ENCODE measurements at places on chromosomes 5 and 9.

DNA sequence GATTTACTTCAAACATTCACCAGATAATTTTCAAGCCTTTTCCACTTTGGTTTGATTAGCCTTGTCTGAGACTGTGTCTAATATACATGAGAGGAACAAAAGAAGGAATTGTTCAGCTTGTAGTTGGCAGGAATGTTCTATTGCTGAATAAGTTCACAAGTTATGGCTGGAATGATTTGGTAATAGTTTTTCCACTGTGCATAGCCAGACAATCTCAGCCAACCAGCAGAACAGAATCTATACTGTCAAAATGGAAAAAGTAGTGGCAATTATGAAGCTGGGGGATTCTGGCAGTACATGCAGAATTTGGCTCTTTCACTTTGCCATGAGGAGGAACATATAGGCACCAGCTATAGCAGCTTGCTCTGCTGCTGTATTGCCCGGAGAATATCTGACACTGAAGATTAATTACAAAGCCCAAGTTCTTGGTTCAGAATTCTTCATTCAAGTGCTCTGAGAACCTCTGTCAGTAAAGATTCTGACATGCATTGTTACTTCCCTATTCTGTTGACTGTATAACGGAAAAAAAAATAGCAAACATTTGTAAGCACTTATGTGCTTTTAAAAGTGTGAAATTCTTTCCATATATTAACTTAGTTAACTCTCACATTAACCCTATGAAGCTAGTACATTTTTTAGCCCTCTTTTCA, 150.6 kb downstream of the PRR16 start:
- peak; percentile 67 for DNase-seq

DNA sequence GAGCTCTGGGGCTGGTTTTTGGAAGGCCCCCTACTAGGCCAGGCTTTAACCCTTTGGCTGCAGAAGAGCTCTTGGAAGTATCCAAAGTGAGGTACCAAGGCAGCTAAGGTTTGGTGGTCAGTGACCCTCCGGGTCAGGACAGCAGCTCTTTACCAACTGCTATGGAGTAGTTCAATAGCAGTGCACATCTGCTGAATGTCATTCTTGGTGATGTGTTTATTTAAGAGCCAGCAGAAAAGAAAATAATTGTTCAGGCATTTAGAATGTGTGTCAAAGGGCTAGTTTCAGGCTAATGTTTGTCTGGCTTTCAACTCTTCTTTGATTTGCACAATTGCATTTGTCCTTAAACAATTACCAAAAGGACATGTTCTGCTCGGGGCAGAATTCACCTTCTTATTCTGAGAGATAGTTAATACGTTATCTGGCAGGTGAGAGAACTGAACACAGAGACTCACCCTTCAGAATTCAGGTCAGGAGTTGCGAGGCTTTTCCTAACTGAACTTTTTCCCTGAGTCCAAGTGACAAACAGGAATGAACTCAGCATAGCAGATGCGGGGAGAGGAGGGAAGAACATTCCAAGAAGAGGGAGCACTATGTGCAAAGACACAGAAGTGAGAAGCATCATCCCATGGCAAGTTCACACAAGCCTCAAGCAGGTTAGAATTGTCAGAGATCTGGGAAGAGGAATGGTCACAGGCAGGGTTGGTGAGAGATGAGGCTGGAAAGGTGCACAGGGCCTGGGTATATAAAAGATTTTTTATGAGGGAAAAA, 556.7 kb upstream of the TLE4 start:
- DNase-seq = peak; percentile 69

DNA sequence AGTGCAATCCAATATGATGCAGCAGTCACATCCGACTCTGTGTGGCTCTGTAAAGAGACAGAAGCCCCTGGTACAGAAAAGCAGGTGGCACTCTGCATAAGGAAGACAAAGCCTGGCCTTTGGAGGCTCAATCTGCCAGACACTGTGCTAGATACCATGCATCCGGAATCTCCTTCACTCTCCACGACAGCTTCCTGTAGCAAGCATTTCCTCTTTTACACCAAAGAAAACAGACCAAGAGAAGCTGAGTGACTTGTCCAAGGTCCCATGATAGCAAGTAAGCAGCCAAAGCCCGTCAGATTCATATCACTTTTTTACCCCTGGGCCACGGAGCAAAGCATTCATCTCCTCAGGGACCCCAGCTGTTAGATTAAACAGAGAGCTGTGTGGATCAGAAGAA, 64.2 kb upstream of the SMIM23 start:
- DNase-seq = no peak

- no peak for DNase-seq
Measured at GRCh38 chr9:36036253-36036779, 397 bp upstream of the RECK start.

- DNase-seq = no peak
Measured at GRCh38 chr5:310516-310915, 11.0 kb upstream of the AHRR start.

- peak; percentile 4 for DNase-seq
Measured at GRCh38 chr5:89929834-89930233, 479.7 kb downstream of the CETN3 start.

DNA sequence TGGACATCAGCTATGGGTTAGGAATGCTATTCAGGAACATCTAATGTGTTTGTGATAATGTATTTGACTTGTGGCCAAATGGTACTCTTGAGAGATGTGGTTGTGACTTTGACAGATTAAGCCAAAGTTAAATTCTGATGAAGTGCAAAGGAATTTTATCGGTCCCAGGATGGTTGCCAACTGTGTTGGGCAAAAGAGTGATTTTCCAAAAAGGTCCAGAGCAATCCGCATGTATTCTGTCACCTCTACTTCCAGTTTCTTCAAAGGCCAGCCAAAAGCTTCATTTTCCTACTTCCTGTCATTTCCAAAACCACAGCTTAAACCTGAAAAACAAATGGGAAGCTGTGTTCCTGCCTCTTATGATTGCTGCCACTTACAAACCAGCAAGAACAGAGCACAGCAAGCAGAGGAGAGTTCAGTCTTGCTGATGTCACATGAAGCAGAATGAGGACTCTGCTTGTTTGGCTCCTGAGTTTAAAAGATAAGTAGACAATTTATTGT, 59.8 kb downstream of the MARCHF3 start:
- peak; percentile 31 for DNase-seq

- no peak for DNase-seq
Measured at GRCh38 chr5:25020454-25020853, 375.7 kb upstream of the CDH10 start.

- peak; percentile 19 for DNase-seq
Measured at GRCh38 chr9:98523231-98523901, 185.4 kb downstream of the GABBR2 start.

- no peak for DNase-seq
Measured at GRCh38 chr9:113349445-113350094, at the start of gene BSPRY. BSPRY (plus strand) TSS chr9:113349541; CDS start chr9:113349580, 39 bp downstream.

DNA sequence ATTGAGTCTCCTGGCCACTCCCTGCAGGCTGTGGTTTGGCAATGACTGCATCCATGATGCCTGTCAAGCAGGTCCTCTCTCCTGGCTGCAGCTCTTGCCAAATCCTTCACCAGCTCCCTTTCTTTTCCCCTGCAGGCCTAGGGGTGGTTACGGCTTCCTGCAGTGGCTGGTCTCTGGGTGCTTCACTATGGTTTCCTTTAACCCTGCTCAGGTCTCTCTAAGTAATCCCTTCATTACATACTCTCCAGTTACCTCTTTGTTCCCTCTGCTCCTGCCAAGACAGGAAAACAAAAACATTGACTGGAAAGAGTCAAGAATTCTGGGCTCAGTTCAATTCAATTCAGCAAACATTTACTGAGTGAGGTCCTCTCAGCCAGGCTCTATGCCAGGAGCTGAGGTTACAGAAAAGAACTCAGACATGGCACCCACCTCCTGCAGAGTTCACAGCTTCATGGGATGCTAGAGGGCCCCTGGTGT, 19.8 kb upstream of the PTPN3 start:
- no peak for DNase-seq

GRCh38 chr5:99191206-99191745, 262.5 kb upstream of the CHD1 start:
- DNase-seq = no peak

DNA sequence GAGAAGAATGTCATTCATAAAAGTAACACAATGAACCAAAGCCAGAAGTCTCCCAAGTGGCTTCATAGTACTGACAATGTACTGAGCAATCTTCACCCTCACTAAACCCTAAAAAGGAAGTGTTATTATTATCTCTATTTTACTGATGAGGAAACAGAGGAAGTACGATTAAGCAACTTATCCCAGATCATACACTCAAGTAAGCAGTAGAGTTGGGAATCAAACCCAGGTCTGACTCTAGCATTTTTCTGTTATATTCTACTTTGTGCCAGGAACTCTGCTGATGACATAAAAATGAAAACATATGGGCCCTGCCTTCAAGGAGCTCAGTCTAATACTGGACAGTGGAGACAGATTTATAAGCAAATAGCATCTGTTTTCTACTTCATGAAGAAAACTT, 109.2 kb downstream of the RAPGEF6 start:
- DNase-seq = no peak
